Activated CD4-positive, alpha-beta T cell treated with anti-CD3 and anti-CD28 coated beads for 48 hours (primary cell): ENCODE measurements at places on chromosomes 2 and 18.

DNA sequence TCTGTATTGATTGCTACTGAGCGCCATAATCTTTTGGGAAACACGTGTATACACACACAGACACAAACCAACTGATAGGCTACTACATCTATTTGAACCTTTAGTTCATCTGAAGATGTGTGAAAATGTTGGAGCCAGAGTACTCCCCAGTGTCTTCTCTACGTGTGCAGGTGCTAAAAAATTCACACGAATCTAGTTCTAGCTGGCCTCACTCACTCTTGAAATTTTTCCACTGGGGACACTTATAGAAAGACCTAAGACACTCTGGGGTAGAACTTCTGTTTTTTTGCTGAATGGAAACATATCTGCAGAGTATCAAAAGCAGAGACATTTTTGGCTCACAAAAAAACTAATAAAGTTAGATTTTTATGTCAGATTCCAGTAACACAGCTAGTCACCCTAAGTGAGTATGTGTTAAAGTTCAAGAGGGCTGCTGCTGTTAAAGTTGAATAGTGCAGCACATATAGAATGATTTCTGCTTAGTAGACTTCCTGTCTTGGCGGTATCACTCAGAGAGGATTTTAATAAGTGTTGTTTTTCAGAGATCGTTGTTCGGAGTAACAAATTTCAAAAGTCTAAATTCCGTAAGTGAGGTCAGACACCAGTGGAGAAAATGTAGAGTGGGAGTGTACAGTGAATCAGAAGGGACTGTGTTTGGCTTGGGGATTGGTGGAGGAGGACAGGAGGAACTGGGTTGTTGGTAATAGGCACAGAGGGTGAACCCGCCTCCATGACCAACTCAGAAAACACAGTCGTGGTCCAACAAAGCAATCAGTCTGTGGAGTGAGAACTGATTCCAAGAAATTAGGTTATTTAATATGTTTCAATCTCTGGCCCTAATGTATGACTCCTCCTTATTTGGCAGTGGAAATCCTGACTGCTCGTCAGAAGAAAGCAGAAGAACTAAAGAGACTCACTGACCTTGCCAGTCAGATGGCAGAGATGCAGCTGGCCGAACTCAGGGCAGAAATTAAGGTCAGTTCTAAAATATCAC lies 43.1 kb downstream of the KCTD18 start:
- DNase-seq = peak; percentile 63

DNA sequence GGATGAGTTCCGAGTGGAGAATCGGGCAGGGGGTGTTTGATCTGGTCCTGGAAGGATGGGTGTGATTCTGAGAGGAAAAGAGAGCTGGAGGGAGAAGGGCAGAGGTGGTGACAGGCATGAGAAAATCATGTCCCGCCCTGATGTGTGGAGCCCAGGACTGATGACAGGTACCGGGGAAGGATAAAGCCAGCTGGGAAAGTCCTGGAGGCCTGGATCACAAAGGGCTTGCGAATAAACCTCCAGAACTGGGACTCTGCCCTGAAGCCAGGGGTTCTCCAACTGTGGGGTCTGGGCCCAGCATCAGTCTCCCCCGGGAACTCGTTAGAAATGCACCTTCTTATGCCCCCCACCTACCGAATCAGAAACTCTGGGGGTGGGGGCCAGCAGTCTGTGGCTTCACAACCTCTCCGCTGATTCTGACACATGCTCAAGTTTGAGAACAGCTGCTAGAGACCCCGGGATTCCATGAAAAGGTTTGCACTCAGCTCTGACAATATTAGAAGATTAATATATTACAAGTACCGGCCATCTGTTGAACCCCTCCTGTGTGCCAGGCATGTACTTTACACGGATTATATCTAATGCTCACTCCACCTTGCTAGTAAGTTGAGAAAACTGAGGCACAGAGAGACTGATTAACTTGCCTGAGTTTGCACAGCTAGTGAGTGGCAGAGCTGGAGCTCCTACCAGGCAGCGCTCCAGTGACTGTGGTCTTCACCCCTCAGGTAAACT lies 8.0 kb downstream of the TNFRSF11A start:
- DNase-seq = no peak

DNA sequence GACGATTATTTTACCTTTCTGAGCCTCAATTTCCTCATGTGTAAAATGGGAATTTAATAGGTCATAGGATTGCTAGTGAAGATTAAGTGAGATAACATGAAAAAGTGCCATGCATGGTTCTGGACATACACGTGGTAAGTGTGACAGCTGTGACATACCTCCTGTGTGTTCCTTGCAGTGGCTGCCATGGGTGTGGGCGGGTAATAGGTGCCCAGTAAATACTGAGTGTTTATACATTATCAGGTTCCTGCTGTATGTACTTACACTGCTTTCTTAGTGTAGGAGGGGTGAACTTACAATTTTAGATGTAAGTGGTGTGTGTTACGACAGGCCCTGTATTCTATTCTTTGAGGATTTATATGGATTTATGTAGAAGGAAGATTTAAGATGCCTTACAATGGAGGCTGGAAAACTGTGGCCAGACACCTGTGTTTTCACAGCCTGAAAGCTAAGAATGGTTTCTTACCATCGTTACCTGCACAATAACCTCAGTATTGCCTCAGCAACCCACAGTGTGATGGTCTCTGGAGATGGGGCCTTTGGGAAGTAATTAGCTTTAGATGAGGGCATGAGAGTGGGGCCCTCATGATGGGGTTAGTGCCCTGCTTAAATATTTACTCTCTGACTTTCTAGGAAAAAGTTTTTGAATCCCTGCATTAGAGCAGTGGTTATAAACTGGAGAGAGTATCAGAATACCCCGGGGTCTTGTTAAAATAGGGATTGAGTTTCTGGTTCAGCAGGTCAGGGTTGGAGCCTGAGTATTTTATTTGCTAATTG lies 78.1 kb downstream of the ASAP2 start:
- DNase-seq = no peak

- no peak for DNase-seq
Observed at GRCh38 chr18:14025306-14025940, 106.8 kb downstream of the ZNF519 start.

- DNase-seq = peak; percentile 71
Observed at GRCh38 chr2:196170213-196170605, 1.2 kb downstream of the STK17B start.

DNA sequence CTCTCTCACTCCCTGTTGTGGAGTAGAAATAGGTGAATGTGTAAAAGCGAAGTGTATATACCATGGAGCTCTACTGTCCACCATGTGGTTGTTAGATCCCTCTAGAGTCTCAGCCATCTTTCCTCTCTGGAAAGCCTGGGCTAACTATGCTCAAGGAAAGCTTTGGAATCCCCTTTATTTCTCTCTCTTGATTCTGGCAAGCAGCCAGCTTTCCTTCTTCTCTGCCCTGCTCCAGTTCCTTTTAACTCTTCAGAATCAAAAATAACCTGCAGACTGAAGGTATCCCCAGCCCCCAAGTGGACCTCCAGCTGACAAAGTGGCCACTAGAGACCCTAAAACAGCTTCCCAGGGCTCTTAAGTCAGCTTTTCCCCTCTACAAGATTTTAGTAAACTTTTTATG lies 381.9 kb downstream of the PLCL1 start:
- DNase-seq = no peak

GRCh38 chr2:8413589-8414135 lies 268.2 kb upstream of the ID2 start:
- DNase-seq = no peak

DNA sequence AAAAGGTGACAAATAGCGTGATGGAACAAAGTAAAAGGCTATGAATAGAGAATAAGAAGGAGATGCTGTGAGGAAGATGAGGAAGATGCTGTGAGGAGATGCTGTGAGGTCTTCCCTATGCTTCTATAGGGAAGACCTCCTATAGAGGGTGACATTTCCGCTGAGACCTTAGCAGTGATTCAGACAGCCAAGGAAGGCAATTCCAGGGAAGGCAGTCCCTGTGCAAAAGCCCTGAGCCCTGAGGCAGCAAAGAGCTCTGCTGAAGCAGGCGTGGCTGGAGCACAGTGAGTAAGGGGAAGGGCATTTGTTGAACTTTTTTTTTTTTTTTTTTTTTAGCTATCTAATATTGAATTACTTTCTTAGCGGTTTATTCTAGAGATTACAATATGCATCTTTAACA lies 142.7 kb upstream of the FOSL2 start:
- no peak for DNase-seq

DNA sequence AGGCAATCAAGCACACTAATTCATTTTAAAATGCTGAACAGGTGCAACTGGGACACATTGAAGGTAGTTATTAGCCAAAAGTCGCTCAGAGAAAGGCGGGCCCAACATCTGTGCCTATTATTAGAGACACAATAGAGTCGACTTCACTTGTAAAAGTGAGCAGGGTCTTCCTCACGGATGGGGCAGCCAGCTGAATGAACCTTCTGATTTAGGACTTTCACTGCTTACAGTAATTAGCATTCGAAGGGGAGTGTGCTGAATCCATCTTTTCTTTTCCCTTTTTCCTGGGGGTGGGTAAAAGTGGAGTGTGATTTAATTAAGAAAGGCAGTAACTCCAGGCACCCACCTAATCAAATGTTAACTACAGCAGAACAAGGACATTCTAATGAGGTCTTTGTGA lies 677.7 kb downstream of the DCDC2C start:
- DNase-seq = no peak

- DNase-seq = no peak
Observed at GRCh38 chr18:76351961-76352581, 143.0 kb downstream of the ZNF516 start.

- DNase-seq = no peak
Observed at GRCh38 chr2:182924306-182924705, 57.9 kb upstream of the FRZB start.

- DNase-seq = no peak
Observed at GRCh38 chr2:241108271-241109209, 6.5 kb upstream of the MTERF4 start.

GRCh38 chr2:108460345-108461037 lies 11.5 kb downstream of the GCC2 start:
- no peak for DNase-seq

DNA sequence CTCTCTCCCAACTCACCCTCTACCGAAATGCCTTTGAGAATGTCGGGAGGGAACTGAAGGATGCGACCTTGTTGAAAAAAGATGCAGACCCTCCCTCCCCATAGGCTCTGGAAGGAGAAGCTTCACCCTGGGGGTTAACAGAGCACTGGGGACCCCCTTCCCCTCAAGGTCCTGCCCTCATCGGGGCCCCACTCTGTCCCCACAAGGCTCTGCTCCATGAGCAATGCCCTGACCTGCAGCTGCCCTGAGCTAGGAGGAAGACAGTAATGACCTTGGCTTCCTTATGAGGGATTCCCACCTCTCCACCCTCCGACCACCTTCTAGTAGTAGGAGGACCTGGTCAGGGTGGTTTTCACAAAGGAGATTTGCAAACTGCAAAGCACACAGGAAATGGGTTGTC lies 44.4 kb upstream of the HPCAL1 start:
- no peak for DNase-seq

DNA sequence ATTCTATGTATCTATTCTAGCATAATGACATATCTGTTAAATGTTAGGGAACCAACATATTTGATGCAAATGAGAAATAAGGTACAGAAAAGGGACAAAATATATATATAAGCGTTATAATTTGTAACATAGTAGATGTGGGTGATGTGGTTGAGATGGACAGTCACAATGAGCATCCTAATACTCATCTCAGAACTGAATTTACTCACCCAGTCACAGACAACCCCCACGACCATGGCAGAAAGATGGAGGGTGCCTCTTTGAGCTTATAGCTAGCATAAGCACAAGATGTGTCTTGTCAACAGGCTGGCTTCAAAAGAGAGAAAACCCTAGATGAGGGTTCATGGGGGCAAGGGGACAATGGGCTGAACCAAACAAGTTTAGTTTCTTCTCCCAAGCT lies 9.1 kb upstream of the DSG3 start:
- peak; percentile 7 for DNase-seq

DNA sequence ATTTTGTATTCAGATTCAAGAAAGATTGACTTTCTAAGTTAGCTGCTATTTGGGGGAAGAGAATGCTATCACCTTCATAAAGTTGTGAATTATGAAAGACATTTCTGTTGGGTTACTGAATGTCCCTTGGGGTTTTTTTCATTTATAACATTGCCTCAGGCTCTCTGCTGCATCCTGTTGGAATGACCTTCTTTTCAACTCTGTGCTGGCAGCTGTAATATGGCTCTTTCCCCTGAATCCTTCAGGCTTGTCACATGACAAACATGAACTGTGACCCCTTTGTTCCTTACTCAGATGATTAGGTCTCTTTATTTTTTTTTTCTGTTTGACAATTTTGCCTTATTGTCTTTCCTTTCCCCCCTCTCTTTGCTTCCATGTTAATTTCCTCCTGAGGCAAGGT lies 159.8 kb downstream of the TAF4B start:
- DNase-seq = no peak
